Fibroblast of mammary gland (primary cell): ENCODE measurements at places on chromosomes 2 and 18.

- peak; percentile 8 for DNase-seq
These were observed 423.5 kb upstream of the FANCL start for GRCh38 chr2:58664523-58665151.

GRCh38 chr2:27545348-27546141 is 37.3 kb upstream of the ZNF512 start:
- peak; percentile 68 for DNase-seq

DNA sequence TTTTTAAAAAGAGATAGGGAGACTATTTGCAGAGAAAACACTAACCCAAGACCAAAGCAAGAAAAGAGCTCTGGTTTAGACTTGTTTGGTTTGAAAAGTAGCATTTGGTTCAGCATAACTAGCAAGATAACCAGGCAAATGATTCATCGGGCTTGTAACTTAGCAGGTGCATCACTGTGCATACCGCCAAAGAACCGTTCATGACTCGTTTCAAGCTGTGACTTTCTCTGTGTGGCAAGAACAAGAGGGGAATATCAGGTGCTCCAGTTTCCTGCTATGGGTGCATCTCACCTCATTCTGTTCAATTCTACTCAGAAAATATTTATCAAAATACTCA is 244.9 kb downstream of the ETAA1 start:
- DNase-seq = peak; percentile 27

- DNase-seq = no peak
These were observed 15.2 kb downstream of the GKN2 start for GRCh38 chr2:68937346-68938055.

DNA sequence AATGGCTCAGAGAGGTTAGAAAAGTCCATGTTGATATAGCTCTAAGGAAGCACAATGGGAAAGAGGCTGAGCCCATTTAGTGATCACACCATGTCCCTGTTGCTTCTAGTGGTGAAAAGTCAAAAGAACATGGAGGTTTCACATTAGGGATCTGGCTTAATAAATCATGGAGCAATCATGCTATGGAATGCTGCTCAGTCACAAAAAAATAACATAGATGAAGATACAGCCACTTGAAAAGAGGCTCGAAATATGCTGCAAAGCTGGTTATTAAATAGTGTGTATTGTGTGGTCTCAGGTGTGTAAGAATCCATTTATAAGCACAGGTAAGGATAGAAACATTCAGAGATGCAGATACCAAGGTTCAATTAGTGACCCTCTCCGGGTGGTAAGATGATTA is 63.6 kb upstream of the CPO start:
- no peak for DNase-seq

GRCh38 chr18:76432970-76433767 is 61.9 kb downstream of the ZNF516 start:
- no peak for DNase-seq

DNA sequence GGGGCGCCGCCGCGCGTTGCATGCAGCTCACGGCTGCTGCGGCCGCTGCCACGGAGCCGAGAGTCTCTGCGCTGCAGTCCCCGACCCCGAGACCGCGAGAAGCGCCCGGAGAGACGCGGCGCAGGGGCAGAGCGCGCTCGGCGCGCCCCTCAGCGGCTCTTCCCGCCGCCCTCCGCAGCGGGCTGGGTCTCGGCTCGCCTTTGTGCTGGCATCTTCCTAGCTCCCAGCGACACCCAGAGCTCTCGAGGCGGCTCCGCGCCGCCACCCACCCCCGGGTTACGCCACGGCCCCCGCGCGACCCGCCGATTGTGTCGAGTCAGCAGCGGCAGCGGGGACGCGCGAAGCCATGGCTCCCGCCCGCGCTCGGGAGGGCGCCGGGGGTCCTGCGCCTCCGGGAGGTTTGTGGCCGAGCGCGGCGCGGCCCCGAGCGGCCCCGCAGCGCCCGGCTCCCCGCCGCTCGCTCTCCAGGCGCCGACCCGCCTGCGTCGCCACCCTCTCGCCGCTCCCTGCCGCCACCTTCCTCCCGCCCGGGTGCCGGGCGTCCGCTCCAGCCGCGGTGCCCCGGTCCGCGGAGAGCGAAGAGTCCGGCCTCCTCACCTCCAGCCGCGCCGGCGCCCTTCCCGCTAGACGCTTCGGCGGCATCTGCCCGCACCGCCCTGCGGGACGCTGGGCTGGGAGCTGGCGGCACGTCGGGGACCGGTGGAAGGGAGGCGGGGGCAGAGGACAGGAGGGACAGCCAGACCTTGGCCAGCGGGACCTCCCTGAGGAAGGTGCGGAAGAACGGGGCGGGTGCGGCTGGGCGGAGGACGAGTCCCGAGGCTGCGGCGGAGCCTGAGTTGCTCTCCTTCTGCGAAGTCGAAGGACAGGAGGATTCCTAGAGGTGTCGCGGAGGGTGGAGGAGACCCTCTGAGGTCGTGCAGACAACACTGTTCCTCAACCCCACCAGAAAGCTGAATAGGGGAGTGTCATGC is 46.3 kb upstream of the CCDC150 start:
- peak; percentile 37 for DNase-seq

- DNase-seq = no peak
These were observed 1694.1 kb upstream of the CELF4 start for GRCh38 chr18:39259736-39260135.

DNA sequence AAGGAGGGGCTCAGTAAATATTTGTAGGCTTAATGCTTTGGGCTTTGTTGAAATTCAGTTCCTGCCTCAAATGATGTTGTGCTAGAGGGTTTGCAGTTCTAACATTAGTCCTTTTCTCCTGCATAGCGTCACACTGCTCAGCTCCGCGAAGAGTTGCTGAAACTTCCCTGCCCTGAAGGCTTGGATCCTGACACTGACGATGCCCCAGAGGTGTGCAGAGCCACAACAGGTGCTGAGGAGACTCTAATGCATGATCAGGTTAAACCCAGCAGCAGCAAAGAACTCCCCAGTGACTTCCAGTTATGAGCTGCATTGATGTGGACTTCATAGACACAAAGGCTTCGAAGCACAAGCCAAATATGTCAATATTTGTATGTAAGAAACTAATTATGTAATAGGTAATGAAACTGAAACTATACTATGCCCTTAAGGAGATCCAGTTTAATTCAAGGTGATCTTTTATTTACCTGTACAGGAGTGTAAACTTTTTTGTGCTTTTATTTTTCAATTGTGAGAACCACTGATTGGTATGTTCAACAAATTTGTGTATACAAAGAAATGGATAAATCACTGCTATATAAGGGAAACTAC is 10.2 kb upstream of the TTC27 start:
- no peak for DNase-seq

- DNase-seq = no peak
These were observed 151.4 kb upstream of the SIX3 start for GRCh38 chr2:44789971-44790721.

DNA sequence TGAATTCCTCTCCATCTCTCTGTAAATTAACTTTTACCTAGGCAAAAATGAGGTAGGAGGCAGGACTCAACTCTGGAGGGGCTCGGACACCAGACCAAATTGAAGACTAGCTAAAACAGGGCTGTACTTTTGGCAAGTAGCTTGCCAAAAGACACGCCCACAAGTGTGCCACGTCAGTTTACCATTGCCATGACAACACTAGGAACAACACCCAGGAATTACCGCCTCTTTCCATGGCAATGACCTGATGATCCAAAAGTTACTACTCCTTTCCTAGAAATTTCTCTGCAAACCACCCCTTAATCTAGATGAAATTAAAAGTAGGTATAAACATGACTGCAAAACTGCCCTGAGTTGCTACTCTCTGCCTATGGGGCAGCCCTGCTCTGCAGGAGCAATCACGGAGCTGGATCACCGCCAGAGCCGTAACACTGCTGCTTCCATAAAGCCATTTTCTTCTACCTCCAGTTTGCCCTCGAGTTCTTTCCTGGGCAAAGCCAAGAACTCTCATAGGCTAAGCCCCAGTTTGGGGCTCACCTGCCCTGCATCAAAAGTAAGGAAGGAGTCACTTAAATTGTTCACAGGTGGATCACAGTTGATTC is 66.0 kb upstream of the FAM136A start:
- DNase-seq = peak; percentile 45

GRCh38 chr2:136206613-136207012 is 88.7 kb upstream of the CXCR4 start:
- DNase-seq = no peak

DNA sequence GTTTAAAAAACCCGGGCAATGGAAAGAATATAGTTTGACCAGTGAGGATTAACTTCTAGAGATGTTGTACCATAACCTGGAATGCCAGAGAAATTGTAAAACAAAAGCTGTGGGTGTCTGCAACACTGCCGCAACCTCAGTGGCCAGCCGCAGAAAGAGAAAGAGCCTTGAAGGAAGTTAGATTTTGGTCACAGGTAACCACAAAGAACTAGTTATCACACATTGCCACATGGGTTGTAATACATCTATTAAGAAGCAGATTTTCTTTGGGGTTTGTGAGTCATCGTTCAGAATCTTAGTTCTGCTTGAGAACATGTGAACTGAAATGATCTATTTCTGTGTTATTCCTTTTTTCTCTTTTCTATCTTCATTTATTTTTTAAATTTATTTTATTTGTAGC is 222.9 kb upstream of the AGAP1 start:
- peak; percentile 77 for DNase-seq

GRCh38 chr2:20737505-20737904 is 70.6 kb downstream of the GDF7 start:
- no peak for DNase-seq

- DNase-seq = no peak
These were observed 891.3 kb upstream of the LRRTM1 start for GRCh38 chr2:81195774-81196382.

GRCh38 chr2:164843346-164843911 is 1.8 kb upstream of the COBLL1 start:
- peak; percentile 12 for DNase-seq

DNA sequence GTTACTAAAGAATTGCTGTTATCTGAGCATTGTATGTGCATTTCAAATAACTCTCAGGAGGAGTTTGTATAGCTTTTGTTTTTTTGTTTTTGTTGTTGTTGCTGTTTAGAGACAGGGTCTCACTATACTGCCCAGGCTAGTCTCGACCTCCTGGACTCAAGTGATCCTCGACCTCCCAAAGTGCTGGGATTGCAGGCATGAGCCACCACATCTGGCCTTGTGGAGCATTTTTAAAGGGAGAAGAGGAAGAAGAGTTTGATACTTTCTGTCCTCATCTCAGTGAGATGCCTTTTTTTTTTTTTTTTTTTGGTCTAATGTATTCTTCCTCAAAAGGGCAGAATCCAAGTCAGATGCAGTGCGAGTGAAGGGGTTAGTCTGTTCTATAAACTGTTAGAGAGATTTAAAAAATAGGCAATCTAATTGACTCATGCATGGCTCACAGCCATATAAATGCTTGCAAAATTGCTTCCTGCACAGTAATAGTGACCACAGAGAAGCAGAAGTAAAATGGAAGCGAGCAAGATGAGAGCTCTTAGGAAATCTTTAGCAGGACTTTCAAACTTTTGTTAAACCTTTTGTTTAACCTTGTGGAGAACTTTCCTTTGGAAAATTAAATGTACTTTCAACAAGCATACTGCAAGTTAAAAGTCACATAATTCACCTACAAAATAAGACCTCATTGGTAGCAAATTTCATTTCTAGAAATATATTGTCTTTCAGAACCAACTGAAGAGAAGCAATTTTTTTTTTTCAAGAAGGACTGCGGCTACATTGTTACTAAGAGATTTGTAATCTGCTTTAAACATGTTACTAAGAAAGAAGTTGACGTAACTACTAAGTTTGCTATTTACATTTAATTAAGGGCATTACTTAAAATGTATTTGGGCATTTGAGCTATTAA is 52.3 kb upstream of the ROCK1 start:
- DNase-seq = peak; percentile 94

DNA sequence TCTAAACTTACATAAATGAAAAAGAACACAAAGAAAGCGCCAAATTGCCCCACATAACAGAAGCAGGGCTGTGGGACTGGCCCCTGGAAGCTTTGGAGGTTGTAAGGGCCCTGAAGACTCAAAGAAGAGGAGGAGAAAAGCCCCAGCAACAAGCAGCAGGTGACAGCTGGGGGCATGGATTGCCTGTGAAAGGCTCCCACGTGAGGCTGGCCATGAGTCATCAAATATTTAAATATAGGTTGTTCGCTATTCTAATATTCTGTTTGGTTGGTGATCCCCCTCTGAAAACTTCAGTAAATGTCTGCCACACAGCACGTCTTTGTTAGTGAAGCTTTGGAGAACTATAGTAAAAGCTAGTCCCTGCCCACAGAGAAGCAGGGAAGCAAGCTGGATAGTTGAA is 132.4 kb downstream of the MREG start:
- DNase-seq = no peak

- DNase-seq = peak; percentile 82
These were observed 16.0 kb upstream of the SERPINB3 start for GRCh38 chr18:63677500-63678225.

DNA sequence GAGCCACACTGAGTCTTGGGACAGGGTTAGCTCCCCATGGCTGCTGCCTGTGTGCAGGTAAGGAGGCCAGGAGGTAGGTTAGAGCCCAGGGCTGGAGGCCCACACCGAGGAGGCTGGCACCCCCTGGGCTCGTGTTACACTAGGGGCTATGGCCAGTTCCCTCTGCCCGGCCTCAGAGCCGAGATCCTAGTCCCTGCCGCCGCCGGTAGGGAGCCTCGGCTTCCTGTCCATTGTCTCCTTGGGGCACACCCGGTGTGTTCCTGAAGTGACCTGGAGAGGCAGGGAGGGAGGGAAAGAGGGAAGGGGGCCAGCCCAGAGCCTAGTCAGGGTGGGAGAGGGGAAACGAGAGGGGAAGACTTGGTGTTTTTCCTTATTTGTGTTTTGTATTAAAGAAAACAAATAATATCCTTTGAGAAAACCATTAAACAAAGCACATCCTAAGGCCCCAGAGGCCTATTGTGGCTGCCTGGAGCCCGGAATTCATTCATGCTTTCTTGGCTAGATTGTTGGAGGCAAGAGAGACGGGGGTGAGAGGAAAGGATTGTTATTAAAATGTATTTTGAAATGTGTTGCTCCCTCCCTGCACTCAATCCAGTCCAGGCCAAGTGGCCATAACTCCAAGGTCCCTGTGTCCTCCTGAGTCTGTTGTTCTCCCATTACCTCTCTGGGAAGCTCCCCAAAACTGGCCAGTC is 170.7 kb downstream of the CTIF start:
- DNase-seq = no peak

GRCh38 chr2:172806493-172806892 is 70.8 kb downstream of the RAPGEF4 start:
- DNase-seq = peak; percentile 72

- DNase-seq = no peak
These were observed 601.7 kb downstream of the CBLN2 start for GRCh38 chr18:71942433-71942832.

- peak; percentile 36 for DNase-seq
These were observed 128.1 kb upstream of the RBMS1 start for GRCh38 chr2:160621748-160622147.

DNA sequence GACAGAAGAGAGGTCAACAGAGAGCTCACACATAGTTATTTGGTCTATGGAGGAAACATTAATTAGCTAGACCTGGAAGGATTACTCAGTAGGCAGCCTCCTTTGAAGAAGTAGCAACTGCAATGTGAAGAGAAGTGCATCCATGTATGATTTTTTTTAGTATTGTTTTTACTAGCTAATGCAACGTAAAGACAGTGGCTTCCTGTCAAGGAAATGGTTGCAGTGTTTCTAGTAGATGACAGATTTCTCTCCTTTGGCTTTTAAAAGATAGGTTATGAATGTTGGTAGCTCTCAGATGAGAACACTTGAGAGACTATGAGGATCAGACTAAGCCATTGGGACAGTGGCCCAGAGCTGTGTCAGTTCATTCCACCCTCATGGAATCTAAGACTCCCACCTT is 175.8 kb downstream of the AGPS start:
- no peak for DNase-seq
